ENCODE measurements at places on chromosomes 1 and 21.

DNA sequence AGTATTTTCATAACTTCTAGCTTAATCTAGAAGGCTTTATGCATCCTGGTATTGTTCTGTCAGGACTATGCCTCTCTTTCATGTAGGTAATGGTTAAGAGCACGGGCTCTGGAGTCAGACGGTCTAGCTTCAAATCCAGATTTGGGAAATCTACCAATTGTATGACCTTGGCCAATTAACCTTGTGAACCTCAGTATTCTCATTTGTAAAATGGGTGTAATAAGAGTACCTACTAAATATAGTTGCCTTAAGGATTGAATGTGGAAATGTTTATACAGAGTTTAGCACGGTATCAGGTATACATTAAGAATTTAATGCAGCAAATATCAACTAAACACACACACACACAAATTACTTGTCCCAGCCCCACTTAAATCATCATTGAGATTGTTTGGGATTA lies 97.3 kb upstream of the RAB3GAP2 start:
- no peak for DNase-seq

DNA sequence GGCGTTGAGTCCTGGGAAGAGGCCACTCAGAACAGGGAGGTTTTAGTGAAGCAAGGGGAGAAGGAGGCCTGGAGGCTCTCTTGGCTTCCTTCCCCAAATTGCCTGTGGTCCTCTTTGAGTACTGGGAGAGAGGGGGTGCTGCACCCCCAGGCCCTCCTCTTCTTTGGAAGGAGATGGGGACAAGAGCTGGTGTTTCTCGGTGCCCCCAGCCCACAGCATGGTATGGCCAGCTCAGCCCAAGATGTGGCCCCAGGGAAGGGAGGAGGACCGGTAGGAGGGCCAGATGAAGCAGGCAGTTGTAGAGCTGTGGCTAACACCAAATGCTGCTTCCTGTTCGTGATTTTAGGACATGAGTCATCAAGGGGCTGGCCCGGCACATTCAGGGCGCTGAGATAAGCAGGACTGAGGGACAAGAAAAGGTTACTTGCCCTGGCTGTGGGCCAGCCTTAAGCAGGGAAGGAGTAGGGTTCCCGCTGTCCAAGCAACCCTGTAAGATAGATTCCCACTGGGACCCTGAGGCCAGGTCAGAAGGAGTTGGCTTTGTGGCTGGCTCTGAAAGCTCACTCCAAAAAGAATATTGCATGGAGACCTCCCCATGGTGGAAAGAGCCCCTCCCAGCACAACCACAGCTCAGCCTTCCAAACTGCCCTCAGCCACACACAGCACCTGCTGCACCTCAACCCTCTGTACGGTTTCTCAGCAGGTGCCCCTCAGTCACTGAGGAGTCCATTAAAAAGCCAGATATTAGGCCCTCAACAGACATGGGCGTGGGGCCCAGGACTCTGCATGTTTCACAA lies 4.9 kb upstream of the TNFRSF1B start:
- DNase-seq, result peak; percentile 59

DNA sequence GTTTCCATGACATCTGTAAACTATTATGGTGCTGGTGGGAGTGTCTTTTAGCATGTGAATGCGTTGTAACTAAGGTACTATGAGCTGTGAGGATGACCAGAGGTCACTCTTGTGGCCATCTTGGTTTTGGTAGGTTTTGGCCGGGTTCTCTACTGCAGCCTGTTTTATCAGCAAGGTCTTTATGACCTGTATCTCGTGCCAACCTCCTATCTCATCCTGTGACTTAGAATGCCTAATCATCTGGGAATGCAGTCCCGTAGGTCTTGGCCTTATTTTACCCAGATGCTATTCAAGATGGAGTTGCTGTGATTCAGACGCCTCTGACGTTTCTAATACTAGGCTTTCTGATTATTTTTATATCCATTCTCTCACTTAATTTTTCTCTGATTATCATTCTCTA lies 9.4 kb downstream of the NCAM2 start:
- DNase-seq, result no peak

DNA sequence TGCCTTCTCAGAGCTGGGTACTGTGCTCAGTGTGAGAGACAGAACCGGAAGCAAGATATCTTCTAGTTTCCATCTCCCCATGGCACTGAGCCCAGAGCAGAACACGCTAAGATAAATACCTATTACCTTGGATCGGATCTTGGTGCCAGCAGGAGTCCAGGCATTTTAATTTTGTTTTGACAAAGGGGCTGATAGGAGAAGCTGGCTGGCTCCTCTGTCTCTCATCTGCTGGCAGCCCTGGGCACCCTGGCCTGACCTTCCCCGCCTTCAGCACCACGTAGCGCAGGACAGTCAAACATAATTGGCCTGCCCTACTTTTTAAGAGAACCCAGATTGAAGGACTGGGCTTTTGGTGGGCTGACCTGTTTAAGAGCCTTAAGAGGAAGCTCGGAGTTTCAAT lies 160.7 kb upstream of the KLHDC7A start:
- DNase-seq, result no peak

GRCh38 chr1:234562334-234562733 lies 47.6 kb downstream of the IRF2BP2 start:
- no peak for DNase-seq

DNA sequence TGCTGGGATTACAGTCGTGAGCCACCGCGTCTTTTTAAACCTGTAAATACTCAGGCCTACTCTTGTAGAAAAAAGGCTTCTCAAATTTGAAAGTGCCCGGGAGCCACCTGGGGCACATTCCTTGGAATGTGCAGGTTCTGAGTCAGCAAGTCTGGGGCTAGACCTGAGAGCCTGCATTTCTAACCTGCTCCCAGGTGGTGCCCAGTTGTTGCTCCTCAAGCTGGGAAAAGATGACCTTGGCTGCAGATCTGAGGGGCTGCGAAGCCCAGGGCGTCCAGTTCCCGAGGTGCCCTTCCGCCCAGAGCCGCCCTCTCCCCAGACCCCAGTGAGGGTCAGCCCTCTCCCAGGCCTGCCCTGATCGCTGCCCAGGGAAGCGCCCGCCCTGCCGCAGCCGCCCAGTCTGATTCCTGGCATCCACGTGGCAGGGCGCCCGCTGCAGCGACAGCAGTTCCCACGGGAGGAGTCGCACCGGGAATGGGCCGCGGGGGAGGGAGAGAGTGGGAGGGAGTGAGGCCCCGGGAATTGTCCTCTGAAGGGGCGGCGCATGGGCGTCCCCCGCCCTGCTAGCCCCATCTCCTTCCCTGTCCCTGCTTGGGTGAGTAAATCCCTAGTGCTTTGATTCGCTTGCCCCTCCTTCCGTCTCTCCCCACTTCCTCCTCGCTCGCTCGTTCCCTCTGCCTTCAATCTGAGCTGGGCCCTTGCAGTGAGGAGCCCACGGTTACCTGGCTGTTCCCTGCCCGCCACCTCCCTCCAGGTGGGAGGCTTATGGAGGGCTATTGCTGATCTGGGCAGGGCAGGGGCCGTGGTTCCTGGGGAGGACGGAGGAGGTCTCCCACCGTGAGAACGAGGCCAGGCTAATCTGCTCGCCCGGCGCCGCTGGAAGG lies 18.8 kb upstream of the TENT5B start:
- DNase-seq, result no peak

DNA sequence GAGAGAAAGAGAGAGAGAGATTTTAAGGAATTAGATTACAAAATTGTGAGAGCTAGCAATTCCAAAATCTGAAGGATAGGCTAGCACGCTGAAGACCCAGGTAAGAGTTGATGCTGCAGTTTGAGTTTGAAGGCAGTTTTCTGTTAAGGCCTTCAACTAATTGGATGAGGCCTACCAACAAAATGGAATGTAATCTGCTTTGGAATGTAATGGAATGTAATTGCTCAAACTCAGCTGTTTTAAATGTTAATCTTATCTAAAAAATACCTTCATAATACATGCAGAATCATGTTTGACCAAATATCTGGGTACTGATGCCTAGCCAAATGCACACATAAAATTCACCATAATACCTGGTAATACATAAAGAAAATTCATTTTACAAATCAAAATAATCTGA lies 976.1 kb downstream of the LTN1 start:
- DNase-seq, result no peak

- DNase-seq, result no peak
Measured at GRCh38 chr1:248714248-248714647, 11.7 kb upstream of the OR14I1 start.

DNA sequence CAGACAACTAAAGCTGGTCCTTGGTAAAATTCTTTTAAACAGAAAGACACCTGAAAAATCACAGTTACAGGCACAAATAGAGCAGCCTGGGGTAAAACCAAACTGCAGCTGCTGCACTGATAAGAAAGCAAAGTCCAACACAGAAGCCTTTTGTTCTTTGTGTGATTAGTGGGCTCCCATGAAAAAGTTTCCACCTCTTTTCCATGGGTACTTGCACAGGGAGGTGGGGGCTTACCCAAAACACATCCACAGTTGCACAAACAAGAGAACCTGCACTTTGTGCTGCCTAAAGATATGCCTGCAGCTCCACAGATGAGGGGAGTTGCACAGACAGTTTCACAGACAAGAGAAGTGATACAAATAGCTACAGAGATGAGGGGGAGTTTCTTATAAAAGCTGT lies 106.7 kb upstream of the SLC5A9 start:
- DNase-seq, result no peak

DNA sequence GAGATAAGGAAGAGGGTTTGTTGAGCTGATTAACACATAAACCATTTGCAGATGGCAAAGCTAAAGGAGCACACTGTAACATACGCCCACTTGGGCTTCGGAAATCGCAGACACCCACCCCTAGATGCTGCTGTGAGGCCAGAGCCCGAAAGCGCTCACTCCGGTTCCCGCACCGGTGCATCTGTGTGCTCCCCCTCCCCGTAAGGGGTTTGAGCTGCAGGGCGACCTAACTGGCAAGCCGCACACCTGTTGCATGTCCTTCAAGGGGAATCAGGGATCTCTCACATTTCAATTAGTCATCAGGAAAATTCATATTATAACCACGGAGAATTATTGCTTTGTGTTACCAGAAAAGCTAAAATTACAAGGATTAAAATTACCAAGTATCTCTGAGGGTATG lies 1.4 kb upstream of the CFH start:
- no peak for DNase-seq

DNA sequence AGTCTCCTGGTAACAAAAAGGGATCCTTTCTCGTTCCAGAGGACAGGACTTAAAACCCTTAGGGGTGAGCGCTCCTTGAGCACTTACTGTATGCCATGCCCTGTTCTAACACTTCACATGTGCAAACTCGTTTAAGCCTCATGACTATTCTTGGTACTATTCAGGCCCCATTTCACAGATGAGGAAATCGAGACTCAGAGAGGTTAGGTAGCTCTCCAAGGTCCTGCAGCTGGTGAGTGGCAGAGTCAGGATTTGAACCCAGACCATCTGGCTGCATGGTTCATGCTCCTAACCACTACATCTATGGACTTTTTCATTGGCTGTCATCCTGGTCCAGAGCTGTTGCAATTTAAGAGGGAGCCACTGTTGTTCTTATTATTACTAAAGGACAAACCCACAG lies 46.7 kb upstream of the WNT4 start:
- DNase-seq, result no peak

DNA sequence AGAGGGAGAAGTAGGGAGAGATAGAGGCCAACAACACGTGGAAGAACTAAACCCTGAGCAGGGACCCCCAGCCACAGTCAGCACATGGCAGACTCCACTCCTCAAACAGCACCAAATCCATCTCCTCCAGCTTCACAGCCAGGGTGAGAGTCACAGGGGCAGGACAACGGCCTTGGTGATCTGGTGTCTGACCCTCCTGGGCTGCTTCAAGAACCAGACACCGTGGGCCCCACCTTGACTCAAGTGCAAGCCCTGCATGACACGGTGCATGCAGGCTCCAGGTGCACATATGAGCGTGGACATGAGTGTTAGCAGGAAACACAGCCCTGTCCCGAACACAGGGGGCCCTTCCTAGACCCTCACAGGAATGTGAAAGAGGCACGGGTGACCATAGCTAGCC lies 21.9 kb downstream of the S100A7 start:
- DNase-seq, result no peak

Measured in activated T-helper 1 cell treated with anti-CD3 and anti-CD28 coated beads, Interleukin-2, amount 50 U/mL, for 16 hours (primary cell).